ENCODE measurements at places on chromosomes 6 and 20. TPM values are rescaled to one million over a fixed set of nuclear protein-coding genes. Genes with fewer than 3 reads are reported as not detected.

BHLHE23 gene
- not detected for polyA plus RNA-seq

SPDEF gene
- 0.05 TPM for polyA plus RNA-seq

ID4 gene
- not detected for polyA plus RNA-seq

PLCB1 gene
- 7.9 TPM for polyA plus RNA-seq

COL19A1 gene
- not detected for polyA plus RNA-seq

HLA-DOA gene
- 2.8 TPM for polyA plus RNA-seq

- no peaks in the 10 kb centered on the region for H3K4me1 ChIP-seq
- no peak for DNase-seq
- no peaks in the 10 kb centered on the region for H3K36me3 ChIP-seq
- no peaks in the 10 kb centered on the region for H3K27me3 ChIP-seq
These were observed 56.9 kb downstream of the HIVEP1 start for GRCh38 chr6:12068899-12069557.

- no peaks in the 10 kb centered on the region for H3K36me3 ChIP-seq
- H3K27me3 ChIP-seq, result peaks cover 3% of the 10 kb centered on the region
- H3K27ac ChIP-seq, result no peak overlapping the region
These were observed 223.0 kb downstream of the QKI start for GRCh38 chr6:163637524-163637923.

DNA sequence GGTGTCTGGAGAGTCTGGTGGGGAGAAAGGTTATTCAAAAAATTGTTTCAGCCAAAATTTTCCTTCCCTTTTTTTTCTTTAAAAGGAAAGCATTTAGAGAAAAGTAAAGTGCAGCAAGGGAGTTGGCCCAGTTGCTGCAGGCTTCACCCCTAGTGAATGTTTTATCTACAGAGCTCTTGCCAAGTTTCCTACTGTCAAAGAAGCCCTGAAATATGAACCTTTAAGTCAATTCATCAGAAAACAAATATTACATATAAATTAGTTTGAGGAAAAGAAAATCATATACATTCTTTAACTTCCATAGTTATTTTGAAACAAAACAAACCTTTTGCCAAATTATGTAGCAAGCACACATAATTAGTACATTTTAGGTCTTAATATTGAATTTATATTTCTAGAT lies 25.0 kb upstream of the HMGCLL1 start:
- no peak overlapping the region for H3K27ac ChIP-seq
- no peaks in the 10 kb centered on the region for H3K4me1 ChIP-seq
- DNase-seq, result no peak
- no peaks in the 10 kb centered on the region for H3K36me3 ChIP-seq

- no peaks in the 10 kb centered on the region for H3K4me1 ChIP-seq
- no peaks in the 10 kb centered on the region for H3K36me3 ChIP-seq
- H3K27ac ChIP-seq, result no peak overlapping the region
- no peak overlapping the region for H3K4me3 ChIP-seq
- H3K27me3 ChIP-seq, result no peaks in the 10 kb centered on the region
These were observed 538.6 kb upstream of the MARCKS start for GRCh38 chr6:113318575-113318917.

GRCh38 chr6:74065705-74066104 lies 369.7 kb downstream of the CD109 start:
- H3K4me3 ChIP-seq, result no peak overlapping the region
- H3K4me1 ChIP-seq, result no peaks in the 10 kb centered on the region
- peaks cover 2% of the 10 kb centered on the region for H3K27me3 ChIP-seq
- no peaks in the 10 kb centered on the region for H3K36me3 ChIP-seq
- no peak overlapping the region for H3K27ac ChIP-seq
- no peak for DNase-seq

DNA sequence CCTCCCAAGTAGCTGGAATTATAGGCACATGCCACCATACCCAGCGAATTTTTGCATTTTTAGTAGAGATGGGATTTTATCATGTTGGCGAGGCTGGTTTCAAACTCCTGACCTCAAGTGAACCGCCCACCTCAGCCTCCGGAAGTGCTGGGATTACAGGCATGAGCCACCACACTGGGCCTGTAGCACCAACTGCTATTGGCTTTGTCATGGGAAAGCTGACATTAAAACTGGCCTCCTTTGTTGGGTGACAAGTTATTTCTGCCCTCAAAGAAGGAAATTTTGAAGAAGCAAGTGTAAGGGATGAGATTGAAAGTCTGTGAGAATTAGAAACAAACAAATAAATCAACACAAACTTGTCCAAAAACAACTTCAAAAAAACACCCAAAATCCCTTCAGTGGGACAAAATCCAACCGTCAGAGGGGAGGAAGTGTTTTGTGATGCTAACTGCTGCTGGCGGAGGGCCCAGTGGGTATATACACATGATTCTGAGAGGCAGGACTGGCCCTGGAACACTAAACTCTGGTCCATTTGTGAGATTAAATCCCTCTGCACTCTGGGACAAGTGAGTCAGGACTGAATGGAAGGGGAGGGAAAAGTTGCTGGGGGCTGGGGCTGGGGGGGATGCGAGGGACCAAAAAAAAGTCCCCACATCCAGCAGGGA lies 87.5 kb upstream of the NAA20 start:
- H3K36me3 ChIP-seq, result no peaks in the 10 kb centered on the region
- no peak overlapping the region for H3K27ac ChIP-seq
- H3K4me3 ChIP-seq, result no peak overlapping the region

GRCh38 chr6:9810286-9810685 lies 604.6 kb downstream of the TFAP2A start:
- H3K27ac ChIP-seq, result no peak overlapping the region
- no peak overlapping the region for H3K4me3 ChIP-seq
- H3K36me3 ChIP-seq, result no peaks in the 10 kb centered on the region

DNA sequence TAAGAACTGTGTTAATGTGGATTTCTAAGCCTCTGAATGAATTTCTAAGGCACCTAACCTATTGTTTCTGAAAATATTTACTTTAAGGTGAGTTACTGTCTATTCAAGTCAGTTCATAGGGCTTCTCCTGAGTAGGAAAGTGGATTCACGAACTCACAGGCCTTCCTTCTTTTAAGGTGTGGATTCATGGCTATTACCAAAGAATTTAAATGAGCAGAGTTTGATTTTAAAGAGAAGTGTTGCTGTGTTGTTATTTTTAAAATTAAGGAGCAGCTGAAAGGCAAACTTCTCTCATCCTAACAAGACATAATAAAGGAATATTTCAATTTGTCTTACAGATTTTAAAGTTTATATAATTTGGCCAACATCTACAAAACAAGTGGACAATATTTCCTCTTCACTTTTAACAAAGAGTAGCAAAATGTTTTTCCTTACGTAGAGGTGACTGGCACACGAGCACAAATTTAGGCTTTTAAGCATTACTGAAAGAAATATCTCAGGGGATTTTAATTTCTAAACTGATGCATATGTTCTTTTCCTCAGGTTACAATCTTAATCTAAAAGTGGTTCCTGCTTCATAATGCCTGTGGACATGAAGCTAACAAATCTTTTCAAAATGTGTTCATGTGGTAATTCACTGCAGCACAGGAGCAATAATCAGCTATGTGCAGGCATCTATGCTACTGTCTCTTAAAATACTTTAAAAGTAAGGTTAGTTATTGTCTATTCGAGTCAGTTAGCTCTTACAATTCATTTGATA lies 602 bp upstream of the TSPYL4 start:
- no peak for DNase-seq
- no peaks in the 10 kb centered on the region for H3K36me3 ChIP-seq
- peaks cover 13% of the 10 kb centered on the region for H3K4me1 ChIP-seq
- H3K4me3 ChIP-seq, result peak overlapping the region; percentile 94
- no peak overlapping the region for H3K27ac ChIP-seq
- H3K27me3 ChIP-seq, result no peaks in the 10 kb centered on the region

GRCh38 chr6:5201271-5201670 lies 59.5 kb downstream of the LYRM4 start:
- no peak overlapping the region for H3K4me3 ChIP-seq
- no peaks in the 10 kb centered on the region for H3K36me3 ChIP-seq
- no peak overlapping the region for H3K27ac ChIP-seq
- no peak for DNase-seq

DNA sequence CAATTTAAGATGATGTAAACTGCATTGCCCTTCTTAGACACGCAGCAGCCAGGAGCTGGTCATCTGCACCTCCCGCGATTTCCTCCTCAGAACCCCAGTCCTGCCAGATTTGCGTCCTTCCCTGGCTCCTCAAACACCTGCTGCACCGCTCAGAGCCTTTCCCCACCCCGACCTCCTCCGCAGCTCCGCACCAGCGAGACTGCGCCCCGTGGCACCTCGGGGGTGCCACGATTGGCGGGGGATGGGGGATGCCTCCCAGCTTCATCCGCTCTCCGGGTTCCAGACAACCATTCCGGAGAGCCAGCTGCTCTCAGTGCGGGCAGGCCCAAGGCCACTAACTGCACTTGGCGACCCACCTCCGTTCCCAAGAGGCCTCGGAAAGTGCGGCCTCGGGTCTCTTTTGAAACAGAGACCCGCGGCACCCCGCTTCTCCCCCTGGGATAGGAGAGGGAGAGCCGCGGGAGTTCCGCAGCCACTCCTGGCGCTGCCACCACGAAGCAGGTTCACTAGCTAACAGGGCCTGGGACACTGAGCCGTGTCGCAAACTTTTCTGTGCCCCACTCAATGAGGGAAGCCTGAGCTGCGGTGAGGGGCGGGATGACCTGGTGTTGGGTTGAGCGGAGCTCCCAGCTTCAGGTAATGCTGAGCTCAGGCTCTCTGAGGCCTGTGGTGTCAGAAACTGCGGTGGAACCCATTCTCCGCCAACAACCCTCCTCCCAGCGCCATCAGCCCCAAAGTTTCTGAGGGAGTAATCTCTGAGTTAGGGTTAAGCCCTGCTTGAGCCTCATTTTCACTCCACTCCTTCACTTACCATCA lies 7.3 kb upstream of the TFAP2A start:
- H3K36me3 ChIP-seq, result no peaks in the 10 kb centered on the region
- H3K27ac ChIP-seq, result no peak overlapping the region
- H3K4me1 ChIP-seq, result peaks cover 21% of the 10 kb centered on the region
- DNase-seq, result no peak

DNA sequence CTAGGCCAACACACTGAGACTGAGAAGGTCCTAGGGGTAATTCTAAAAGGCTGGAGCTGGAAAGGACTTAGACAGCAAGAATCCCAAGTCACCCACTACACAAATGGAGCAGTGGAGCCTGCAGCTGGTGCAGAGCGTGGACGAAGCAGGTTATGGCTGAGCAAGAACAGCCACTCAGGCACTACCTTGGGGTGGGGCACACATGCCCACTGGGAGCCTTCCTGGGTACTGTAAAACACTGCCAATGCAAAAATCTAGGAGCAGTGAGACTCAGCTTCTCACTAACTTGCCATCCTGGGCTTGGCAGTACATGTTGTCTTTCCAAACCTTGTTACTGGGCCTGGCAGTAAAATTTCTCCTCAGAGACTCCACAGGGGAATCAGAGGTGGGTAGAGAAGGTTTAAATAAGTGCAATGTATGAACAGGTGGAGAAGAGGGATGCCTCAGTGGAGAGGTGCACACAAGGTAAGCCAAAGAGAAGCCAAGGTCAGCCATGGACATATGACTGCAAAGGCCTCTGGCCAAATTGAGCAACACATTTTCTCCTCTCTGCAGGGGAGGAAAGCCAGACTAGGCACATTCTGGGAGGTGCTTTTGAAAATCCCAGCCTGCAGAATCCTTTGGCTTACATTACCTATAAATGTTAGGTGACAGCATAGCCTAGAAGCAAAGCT lies 105.6 kb downstream of the TNFRSF21 start:
- H3K27me3 ChIP-seq, result no peaks in the 10 kb centered on the region
- peaks cover 5% of the 10 kb centered on the region for H3K4me1 ChIP-seq
- no peak overlapping the region for H3K27ac ChIP-seq
- H3K4me3 ChIP-seq, result no peak overlapping the region

DNA sequence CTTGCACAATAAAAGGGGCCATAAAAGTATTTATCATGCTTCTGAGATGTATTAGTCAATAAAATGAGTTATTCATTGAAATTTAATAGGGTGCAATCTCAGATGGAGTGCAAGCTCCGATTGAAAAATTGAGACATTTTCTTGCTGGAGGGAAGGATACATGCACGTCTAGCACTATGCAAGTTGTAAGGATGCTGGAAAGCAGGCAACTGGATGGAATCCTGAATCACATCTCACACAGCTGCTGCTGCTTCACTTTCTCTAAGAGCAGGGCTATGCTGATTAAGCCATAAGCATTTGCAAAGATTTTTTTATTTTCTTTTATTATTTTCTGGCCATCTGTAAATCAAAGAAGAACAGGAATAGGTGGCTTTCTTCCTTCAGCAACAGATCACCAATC lies 308.8 kb upstream of the EPHA7 start:
- no peaks in the 10 kb centered on the region for H3K27me3 ChIP-seq
- H3K36me3 ChIP-seq, result no peaks in the 10 kb centered on the region
- H3K27ac ChIP-seq, result no peak overlapping the region
- H3K4me3 ChIP-seq, result no peak overlapping the region
- DNase-seq, result no peak

- peaks cover 2% of the 10 kb centered on the region for H3K27me3 ChIP-seq
- no peak for DNase-seq
- no peak overlapping the region for H3K27ac ChIP-seq
- no peak overlapping the region for H3K4me3 ChIP-seq
- no peaks in the 10 kb centered on the region for H3K4me1 ChIP-seq
These were observed 80.0 kb upstream of the FOXQ1 start for GRCh38 chr6:1231941-1232340.

DNA sequence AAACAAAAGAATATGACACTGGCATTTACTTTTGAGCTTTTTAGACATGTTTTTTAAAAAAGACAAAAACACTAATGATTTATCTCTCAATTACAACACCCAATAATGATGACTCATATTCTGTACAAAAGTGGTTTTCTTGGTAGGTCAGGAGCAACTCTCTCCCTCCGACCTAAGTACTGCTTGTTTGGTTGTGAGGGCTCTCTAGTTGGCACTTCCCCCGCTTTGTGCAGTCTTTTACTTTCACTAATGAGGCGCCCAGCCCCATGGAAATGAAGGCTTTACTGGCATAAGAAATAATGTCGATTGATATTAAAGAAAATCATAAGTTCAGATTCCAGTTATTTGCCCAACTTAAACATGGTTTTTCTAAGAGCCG lies 1.3 kb downstream of the KPNA5 start:
- peak overlapping the region; percentile 90 for H3K4me3 ChIP-seq
- H3K4me1 ChIP-seq, result peaks cover 24% of the 10 kb centered on the region
- DNase-seq, result peak; percentile 34

- H3K36me3 ChIP-seq, result no peaks in the 10 kb centered on the region
- H3K4me1 ChIP-seq, result peaks cover 48% of the 10 kb centered on the region
- H3K27me3 ChIP-seq, result no peaks in the 10 kb centered on the region
- no peak for DNase-seq
These were observed 120.1 kb downstream of the JPH2 start for GRCh38 chr20:44066645-44067606.

GRCh38 chr6:129793447-129793846 lies 67.7 kb downstream of the TMEM244 start:
- DNase-seq, result no peak
- no peak overlapping the region for H3K4me3 ChIP-seq
- no peaks in the 10 kb centered on the region for H3K36me3 ChIP-seq
- no peak overlapping the region for H3K27ac ChIP-seq

GRCh38 chr6:167980911-167981580 lies 16.4 kb upstream of the KIF25 start:
- H3K27ac ChIP-seq, result no peak overlapping the region
- DNase-seq, result no peak
- H3K4me3 ChIP-seq, result no peak overlapping the region
